Muscle of leg (tissue), 16 donors: ENCODE measurements at places on chromosomes 4 and X. TPM values are rescaled to one million over a fixed set of nuclear protein-coding genes. Genes with fewer than 3 reads are reported as not detected.

NUDT6 gene
- 8.6 TPM for total RNA-seq

CABS1 gene
- not detected for total RNA-seq

HCFC1 gene
- 12.8 TPM for total RNA-seq

MAGED1 gene
- 133 TPM for total RNA-seq

CXCL10 gene
- 0.09 TPM for total RNA-seq

PAGE2 gene
- not detected for total RNA-seq

DNA sequence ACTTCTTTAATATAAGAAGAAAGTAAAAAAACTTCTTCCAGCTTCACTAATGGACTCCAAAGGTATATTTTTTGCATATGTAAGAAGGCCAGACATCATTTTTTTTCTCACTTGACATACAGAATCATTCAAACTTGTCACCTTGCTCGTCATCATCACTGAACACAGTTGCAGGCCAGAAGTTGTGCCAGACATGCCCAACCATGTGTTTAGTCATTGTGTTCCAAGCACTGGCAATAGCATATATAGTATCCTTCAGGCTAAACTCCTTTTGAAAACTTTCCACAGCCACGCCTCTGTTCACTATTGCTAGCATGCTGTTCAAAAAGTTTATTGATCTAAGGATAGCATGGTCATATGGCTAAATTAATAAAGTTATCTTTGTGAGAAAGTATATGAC is 83.3 kb downstream of the CHIC2 start:
- no peak for DNase-seq

DNA sequence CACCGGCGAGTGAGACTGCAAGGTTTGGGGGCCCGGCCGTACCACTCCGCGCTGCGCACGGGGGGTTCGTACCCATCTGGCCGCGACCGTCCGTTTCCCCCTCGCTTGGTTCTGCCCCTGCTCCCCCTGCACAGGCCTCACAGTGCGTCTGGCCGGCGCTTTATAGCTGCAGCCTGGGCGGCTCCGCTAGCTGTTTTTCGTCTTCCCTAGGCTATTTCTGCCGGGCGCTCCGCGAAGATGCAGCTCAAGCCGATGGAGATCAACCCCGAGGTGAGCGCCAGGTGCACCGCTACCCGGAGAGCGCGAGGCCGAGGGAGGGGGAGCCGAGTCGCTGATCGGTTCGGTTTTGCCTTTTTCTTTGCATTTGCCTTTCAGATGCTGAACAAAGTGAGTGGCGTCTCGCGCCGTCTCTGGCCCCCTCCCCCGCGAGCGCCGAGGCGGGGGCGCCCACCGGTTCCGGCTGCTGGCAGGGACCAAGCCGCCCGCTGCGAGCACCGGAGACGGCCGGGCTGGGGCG is at the start of gene UCHL1:
Gene UCHL1, plus strand, starts transcription at position 189 of the 517 bp plus-strand sequence. Its CDS starts 49 bp downstream, at position 238.
- peak; percentile 65 for DNase-seq

DNA sequence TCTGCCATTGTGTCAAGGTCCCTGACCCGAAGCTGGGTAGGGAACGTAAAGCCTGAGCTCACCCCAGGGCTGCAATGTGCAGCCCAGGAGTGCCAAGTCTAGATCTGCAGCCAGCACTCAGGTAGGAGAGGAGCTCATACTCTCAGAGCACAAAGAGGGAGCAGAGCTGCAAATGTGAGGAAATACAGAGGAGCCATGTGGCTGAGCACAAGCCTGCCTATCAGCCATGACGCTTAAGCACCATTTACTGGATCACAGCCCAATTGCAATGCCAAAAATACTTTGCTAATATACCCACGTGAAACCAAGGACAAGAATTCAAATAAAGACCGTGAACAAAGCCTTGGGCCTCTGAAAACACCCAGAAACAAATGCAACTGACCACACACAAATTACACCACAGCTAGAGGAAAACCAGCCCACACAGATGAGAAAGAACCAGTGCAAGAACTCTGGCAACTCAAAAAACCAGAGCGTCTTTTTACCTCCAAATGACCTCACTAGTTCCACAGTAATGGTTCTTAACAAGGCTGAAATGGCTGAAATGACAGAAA is 69.0 kb upstream of the HPF1 start:
- no peak for DNase-seq

- DNase-seq, result no peak
Measured at GRCh38 chr4:101345271-101345595, 2.1 kb downstream of the PPP3CA start.

DNA sequence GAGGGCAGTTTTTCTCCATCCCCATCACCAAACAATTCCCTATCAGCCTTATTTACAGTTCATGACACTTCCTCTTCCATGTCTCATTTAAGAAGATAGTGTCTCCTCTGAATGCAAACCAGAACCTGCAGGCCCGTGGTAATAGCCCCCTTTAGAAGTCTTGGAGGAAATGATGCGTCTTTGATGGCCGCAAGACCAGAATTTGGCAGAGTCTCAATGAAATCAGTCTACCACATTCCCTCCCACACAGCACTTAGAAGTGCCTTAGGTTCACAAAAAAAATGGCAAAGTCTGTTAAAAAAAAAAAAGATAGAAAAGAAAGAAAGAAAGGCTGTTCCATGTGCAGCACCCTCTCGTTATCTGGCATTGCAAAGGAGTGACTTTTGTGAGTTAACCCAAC is 2.1 kb upstream of the KDR start:
- no peak for DNase-seq

- peak; percentile 81 for DNase-seq
Measured at GRCh38 chr4:7799736-7800135, 139.9 kb downstream of the AFAP1 start.

DNA sequence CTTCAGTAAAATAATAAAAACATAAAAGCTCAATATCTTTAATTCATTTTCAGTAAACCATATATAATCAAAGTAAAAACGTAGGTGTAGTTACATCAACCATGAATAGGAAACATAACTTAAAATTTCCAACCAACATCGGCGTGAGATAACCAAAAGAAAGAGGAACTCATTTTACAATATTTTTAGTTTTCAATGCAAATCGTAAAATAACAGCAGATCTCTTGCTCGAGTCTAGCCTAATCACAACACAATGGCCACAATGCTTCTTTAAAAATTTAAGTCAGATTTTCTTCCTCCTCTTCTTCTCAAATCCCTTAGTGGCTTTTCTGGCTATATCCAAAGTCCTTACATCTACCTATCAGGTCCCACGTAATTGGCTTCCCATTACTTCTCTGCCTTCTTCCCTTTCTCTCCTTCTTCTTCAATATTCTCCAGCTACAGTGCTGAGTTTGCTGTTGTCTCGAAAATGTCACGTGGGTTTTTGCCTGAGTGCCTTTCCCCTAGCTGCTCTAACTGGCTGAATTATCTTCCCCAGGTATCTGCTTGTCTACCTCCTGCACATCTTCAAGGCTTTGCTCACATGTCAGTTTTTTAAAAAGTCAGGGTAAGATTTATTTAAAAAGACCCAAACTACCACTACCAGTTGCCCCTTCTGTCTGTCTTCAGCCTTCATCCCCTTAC is 90.9 kb upstream of the BANK1 start:
- no peak for DNase-seq

GRCh38 chr4:60759518-60760245 is 440.4 kb upstream of the ADGRL3 start:
- no peak for DNase-seq
